Articular chondrocyte of knee joint (primary cell): ENCODE measurements at places on chromosomes 12 and 14. TPM values are rescaled to one million over a fixed set of nuclear protein-coding genes. Genes with fewer than 3 reads are reported as not detected.

The HIF1A gene
- total RNA-seq = 556 and 817 TPM in 2 replicates

The FGF6 gene
- not detected in 2 replicates for total RNA-seq

The CLEC9A gene
- total RNA-seq = not detected in 2 replicates

The SLC7A8 gene
- 94.3 and 98.6 TPM in 2 replicates for total RNA-seq

The POTEM gene
- not detected in 2 replicates for total RNA-seq

The FLRT2 gene
- total RNA-seq = 23.1 and 36.0 TPM in 2 replicates
